ENCODE measurements at places on chromosomes 2 and 18. TPM values are rescaled to one million over a fixed set of nuclear protein-coding genes. Genes with fewer than 3 reads are reported as not detected.

Gene KIF5C
- 2.2 TPM for total RNA-seq

Gene FAM237A
- not detected for total RNA-seq

Gene EMILIN1
- total RNA-seq: 32.2 TPM

Gene PLEK
- 1.9 TPM for total RNA-seq

Gene GCKR
- total RNA-seq: 0.94 TPM
